ENCODE measurements at places on chromosomes 11 and 22.
A peak's percentile ranks its signal among the peaks of the same experiment; 100 is the strongest.

GRCh38 chr11:59562292-59562691, 51.0 kb downstream of the OR4D9 start:
- no peak for DNase-seq

DNA sequence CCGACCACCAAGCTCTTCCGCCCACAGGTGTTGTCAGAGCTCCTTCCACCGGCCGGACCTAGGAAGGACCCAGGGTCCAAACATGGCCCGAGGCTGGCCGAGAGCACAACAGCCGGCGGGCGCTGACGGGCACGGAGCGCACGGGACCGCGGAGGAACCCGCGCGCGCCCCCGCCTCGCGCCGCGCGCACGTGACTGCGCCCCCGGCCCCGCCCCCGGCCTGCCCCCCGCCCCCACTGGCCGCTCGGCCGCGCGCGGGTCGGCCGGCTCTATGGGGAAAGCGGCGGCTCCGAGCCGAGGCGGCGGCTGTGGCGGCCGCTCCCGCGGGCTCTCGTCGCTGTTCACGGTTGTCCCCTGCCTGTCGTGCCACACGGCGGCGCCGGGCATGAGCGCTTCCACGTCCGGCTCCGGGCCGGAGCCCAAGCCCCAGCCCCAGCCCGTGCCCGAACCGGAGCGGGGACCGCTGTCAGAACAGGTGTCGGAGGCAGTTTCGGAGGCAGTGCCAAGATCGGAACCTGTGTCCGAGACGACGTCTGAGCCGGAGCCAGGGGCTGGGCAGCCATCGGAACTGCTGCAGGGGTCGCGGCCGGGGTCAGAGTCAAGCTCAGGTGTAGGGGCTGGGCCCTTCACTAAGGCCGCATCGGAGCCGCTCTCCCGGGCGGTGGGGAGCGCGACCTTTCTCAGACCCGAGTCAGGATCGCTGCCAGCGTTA, at the start of gene OSBP2:
Gene OSBP2 (plus strand): TSS at position 235 of the 711 bp plus-strand sequence. CDS start 36 bp downstream, at position 271.
- DNase-seq = peak; percentile 68

- DNase-seq = no peak
These were observed 35.6 kb upstream of the CACNG2 start for GRCh38 chr22:36739185-36739584.

- DNase-seq = no peak
These were observed 5.5 kb upstream of the YPEL1 start for GRCh38 chr22:21741059-21741458.

GRCh38 chr11:20600551-20600950, 1.1 kb downstream of the SLC6A5 start:
- DNase-seq = no peak

DNA sequence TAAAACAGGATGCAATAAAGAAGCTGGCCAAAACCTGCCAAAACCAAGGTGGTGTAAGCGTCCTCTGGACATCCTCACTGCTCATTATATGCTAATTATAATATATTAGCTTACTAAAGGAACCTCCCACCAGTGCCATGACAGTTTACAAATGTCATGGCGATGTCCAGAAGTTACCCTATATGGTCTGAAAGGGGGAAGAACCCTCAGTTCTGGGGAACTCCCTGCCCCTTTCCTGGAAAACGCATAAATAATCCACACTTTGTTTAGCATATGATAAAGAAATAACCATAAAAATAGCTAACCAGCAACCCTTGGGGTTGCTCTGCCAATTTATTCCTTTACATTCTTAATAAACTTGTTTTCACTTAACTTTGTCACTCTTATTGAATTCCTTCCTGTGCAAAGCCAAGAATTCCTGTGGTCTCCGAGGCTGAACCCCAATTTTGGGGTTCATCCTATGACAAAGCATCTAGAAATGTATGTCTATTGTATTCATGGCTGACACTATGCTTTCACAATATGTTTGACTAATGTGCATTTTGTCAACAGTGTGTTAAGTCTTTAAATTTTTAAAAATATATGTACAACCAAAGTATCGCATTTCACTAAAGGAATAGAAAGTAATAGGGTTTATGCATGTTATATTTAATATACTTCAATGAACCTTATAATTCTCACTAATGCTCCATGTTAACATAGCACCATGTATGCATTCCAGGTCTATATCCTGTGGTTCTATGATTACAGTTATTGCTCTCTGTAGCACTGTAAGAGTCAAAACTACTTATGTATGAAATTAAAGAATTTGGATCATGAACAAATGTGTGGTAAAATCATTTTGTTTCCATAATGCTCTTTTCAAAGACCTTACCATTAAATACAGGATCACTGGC, 25.1 kb downstream of the LGR4 start:
- DNase-seq = no peak

DNA sequence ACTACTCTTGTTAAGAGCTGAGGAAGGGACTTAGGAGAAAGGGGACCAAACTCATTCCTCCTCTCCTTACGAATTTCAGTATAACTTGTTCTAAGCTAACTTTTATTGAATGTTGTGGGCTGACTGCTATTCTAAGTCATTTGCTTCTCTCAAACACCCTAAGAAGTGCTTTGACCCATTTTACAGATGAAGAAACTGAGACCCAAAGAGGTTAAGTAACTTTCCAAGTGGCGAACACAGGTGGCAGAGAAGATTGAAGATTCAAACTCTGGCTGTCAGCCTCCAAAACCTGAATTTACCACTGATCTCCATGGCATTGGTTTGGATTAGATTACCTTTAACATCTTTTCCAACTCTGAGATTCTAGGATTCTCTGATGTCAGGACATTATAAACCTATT, 52.2 kb downstream of the TIMP3 start:
- DNase-seq = no peak

GRCh38 chr11:65438257-65439151, 15.9 kb downstream of the NEAT1 start:
- DNase-seq = no peak

All from left forelimb (tissue), 1 donor.